ENCODE measurements at places on chromosomes 3 and 15. TPM values are rescaled to one million over a fixed set of nuclear protein-coding genes. Genes with fewer than 3 reads are reported as not detected.

- no peak for DNase-seq
Observed at GRCh38 chr3:52931328-52931727, 34.0 kb upstream of the STIMATE start.

DNA sequence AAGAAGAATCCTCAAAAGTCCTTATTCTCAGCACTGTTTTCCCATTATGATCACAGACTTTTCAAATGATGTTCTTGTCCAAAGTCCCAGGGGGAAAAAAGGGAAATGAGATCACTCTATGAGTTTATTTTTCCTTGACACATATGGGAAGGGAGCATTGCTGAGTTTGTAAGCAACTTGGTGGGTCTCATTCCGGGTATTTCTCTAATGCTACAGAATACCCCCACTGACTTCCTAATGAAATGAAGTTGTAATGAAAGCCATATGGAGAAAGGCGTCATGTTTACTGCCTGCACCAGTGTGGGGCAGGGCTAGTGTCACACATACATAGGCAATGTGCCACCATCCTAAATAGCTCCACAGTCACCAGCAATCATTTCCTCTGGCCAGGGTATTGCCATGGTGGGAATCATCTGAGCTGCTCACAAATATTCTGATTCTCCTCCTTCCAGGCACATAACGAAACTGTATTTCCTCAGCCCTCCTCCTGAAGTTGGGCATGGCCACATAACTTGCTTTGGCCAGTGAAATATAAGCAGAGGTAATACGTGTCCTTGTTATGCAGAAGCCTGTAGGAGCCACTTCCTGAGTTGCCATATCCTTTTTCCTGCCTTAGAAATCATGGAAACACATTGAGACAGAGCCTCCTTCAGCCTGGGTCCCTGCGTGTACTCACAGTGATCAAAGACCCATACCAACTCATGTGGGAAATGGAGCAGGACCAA lies 41.0 kb upstream of the C15orf61 start:
- no peak for DNase-seq

The PLA2G4E gene
- not detected for total RNA-seq

- DNase-seq, result no peak
Observed at GRCh38 chr3:51830345-51830744, 31.1 kb upstream of the IQCF2 start.

DNA sequence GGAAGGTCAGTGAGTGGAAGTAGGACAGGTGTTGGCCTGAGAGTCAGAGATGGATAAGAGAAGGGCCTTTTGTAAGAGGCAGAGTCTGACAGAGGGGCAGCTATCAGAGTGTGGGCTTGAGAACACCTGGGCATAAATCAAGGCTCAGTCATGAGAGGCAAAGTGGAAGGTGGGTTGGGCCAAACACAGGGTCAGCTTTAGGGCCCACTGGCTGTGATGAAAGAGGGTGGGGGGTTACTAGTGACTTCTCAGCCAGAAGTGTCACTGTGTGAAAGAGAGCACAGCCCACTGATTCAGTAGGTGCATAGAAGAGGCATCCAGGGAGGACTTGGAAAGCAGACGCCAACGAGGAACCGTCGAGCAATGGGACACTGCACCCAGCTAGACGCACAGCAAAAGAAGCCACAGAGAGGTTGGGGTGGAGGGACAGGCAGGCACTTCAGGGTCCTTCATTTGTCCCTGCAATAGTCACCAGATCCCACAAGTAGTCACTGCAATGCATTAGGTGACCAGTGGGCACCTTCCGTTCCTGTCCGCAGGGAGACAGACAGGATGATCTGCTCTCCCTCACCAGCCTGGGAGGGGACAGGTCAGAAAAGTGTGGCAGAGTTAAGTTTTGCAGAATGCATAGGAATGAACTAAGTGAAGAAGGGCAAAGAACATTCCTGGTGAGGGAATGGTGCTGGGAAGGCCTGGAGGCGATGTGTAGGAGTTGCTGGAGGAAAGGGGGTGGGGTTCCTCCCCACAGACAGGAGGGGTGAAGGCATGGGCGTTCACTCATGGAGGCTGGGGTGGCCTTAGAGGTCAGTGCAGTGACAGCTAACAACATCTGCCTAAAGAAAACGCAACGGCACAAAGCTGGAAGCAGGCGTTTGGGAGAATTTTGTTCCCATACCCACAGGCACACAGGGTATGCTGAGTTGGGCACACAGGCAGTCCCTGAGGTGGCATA lies 36.3 kb downstream of the MESD start:
- DNase-seq, result no peak

DNA sequence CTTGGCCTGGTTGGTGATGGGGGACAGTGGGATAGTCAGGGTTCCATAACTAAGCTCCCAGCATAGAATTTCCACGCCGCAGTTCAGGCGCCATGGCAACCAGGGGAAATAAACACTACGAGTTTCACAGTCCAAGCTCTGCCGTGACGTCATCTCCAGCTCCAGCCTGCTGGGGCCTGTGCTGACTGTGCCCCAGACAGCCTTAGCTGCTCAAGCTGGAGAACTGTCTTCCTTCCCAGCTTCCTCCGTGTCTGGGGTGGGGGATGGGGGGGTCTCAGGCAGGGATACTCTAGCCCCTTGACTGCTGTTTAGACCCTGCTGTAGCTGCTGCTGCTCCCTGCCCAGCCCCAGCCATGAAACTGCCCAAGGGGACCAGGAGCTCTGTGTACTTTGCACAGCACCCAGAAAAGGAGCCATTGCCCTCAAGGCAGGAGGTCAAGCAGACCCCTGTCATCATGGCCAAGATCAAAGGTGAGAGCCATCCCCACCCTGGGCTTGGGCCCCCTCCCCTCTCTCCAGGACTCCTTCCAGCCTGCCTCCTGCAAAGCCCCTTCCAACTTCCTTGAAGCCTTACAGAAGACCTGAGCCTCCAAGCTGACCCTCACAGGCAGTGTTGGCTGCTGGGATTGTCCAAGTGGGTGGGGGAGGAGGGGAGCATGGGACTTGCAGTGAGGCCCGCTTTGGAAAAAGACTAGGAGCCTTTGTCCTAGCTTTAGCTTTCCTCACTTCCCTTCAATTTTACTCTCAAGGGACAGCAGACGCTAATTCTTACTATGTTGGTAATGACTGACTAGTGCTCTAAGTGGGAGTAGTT lies 11.4 kb upstream of the CSPG4 start:
- DNase-seq, result peak; percentile 89

GRCh38 chr3:140103986-140104645 lies 169.1 kb downstream of the CLSTN2 start:
- DNase-seq, result no peak

GRCh38 chr3:81997390-81997789 lies 235.9 kb upstream of the GBE1 start:
- DNase-seq, result no peak

The CCDC39 gene
- 0.10 TPM for total RNA-seq

- peak; percentile 71 for DNase-seq
Observed at GRCh38 chr3:126926684-126927400, 56.1 kb upstream of the PLXNA1 start.

- DNase-seq, result no peak
Observed at GRCh38 chr15:88625943-88626741, 5.0 kb downstream of the AEN start.

DNA sequence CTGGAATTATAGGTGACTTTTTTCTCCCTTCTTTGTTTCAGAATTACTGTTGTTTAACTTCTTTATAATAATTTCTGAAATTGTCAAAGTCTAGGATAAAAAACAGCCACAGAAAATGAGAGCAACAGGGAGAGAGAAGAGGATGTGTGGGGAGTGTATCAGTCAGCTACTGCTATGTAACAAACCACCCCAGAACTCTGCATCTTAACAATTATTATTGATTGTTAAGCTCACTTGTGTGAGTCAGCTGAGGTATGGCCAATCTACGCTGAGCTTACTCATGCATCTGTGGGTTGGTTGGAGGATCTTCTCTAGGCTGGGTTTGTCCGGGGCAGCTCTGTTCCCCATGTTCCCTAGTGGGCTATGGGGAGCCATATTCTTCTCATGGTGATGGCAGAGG lies 43.7 kb upstream of the CDV3 start:
- no peak for DNase-seq

- no peak for DNase-seq
Observed at GRCh38 chr3:172511783-172512762, 11.2 kb downstream of the TNFSF10 start.

The HTR3E gene
- total RNA-seq, result not detected

The MYO5C gene
- total RNA-seq, result 18.3 TPM

DNA sequence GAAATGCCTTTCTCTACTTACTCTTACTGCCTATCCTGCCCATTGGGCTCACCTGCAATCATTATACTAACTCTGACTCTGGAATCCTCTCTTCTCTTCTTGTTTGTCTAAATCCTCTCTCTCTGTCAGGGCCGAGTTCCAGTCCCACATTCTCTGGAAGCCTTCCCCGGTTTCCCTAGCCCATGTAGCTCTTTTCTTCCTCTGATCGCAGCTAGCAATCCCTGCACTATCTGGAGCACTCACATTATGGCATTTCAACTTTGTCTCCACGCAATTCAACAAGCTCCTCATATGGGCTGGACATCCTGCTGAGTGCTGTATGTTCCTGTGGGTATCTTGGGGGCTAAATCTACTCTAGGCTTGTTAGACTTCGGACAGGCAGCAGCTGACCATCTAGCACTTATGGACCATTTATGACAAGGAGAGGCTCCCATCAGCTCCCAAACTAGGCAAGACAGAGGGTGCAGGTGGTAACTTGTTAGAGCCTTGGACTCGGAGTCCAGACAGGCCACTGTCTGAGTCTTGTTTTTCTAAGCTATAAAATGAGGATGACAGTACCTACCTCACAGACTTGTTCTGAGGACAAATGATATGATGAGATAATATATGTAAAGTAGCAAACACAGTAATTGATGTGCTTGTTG lies 58.3 kb downstream of the EPHB3 start:
- DNase-seq, result no peak
